ENCODE measurements at places on chromosomes 3 and 15. TPM values are rescaled to one million over a fixed set of nuclear protein-coding genes. Genes with fewer than 3 reads are reported as not detected.

The C3orf20 gene
- polyA plus RNA-seq, result not detected

The PPP1R14D gene
- polyA plus RNA-seq, result not detected

The IGSF10 gene
- polyA plus RNA-seq, result 15.3 TPM

The COPS2 gene
- 21.3 TPM for polyA plus RNA-seq

The RARB gene
- 15.2 TPM for polyA plus RNA-seq

The SH2D7 gene
- not detected for polyA plus RNA-seq

The GREM1 gene
- polyA plus RNA-seq, result 46.4 TPM

The NCEH1 gene
- polyA plus RNA-seq, result 12.2 TPM

The TRIM42 gene
- polyA plus RNA-seq, result not detected

The CFAP92 gene
- not detected for polyA plus RNA-seq

The CPNE9 gene
- polyA plus RNA-seq, result 0.03 TPM

The TMEM266 gene
- 0.07 TPM for polyA plus RNA-seq

The ARPP21 gene
- 1.6 TPM for polyA plus RNA-seq

The CCDC33 gene
- 4.0 TPM for polyA plus RNA-seq

The WDR49 gene
- polyA plus RNA-seq, result not detected

The TMCO5A gene
- polyA plus RNA-seq, result not detected

The OCA2 gene
- polyA plus RNA-seq, result 0.10 TPM

The PEX5L gene
- not detected for polyA plus RNA-seq

The CTXN2 gene
- polyA plus RNA-seq, result 0.02 TPM

The MAP6D1 gene
- 2.6 TPM for polyA plus RNA-seq

The RNU5B-1 gene
- not detected for polyA plus RNA-seq

The GADL1 gene
- not detected for polyA plus RNA-seq

The A4GNT gene
- not detected for polyA plus RNA-seq
